Cortex of kidney (tissue), 1 donor: ENCODE measurements at places on chromosomes 6 and 20.

- DNase-seq, result no peak
These were observed 71.4 kb upstream of the PRSS16 start for GRCh38 chr6:27176096-27176495.

- no peak for DNase-seq
These were observed 12.6 kb downstream of the IFNGR1 start for GRCh38 chr6:137206577-137206976.

DNA sequence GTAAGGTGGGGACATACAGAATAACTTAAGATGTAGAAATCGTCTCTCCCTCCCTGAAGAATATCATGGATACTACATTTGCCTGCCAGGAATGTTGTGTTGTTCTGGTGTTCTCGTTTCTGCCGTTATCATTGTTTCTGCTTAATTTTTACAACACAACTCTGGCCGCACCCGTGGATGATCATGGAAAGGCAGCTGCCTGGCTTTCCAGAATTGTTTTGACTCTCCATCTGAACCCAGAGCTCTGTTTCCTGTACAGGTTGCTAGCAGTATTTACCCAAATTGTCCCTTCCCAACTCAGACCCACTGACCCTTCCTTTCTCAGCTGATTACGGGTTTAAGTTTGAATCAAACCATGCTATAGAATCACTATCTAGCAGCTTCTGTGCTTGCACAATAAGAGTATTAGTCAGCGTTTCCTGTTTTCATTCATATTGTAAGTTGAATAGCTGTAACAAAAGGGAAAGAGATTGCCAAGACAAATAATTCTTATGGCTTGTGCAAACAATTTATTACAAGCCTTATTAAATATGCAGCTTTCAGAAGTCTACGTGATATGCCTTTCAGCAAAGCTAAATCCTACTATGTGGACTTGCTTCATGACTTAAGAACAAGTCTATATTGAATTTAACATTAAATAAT is 139.0 kb downstream of the MTHFD1L start:
- DNase-seq, result no peak

- DNase-seq, result no peak
These were observed 830 bp upstream of the CYP24A1 start for GRCh38 chr20:54174457-54175175.

- DNase-seq, result no peak
These were observed 19.8 kb downstream of the DSE start for GRCh38 chr6:116390581-116390980.

GRCh38 chr6:141282263-141282662 is 850.5 kb upstream of the GJE1 start:
- no peak for DNase-seq

GRCh38 chr20:32762754-32763201 is 593 bp downstream of the DNMT3B start:
- no peak for DNase-seq

DNA sequence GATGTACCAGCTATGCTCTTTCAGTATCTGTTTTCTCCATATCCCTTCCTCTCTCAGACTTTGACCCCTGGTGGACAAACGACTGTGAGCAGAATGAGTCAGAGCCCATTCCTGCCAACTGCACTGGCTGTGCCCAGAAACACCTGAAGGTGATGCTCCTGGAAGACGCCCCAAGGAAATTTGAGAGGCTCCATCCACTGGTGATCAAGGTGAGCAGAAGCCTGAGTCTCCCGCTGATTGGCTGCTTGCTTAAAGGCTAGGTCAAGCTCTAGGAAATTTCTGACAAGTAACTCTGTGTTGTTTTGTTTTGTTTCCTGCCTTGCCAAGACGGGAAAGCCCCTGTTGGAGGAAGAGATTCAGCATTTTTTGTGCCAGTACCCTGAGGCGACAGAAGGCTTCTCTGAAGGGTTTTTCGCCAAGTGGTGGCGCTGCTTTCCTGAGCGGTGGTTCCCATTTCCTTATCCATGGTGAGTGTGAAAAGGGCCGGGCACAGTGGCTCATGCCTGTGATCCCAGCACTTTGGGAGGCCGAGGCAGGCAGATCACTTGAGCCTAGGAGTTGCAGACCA is 28.6 kb downstream of the C6orf89 start:
- no peak for DNase-seq
